Hematopoietic multipotent progenitor cell treated with erythropoietin and hydrocortisone succinate and interleukin-3 and kit ligand, for 6 days (in vitro differentiated cells): ENCODE measurements at places on chromosomes 3 and 15.

DNA sequence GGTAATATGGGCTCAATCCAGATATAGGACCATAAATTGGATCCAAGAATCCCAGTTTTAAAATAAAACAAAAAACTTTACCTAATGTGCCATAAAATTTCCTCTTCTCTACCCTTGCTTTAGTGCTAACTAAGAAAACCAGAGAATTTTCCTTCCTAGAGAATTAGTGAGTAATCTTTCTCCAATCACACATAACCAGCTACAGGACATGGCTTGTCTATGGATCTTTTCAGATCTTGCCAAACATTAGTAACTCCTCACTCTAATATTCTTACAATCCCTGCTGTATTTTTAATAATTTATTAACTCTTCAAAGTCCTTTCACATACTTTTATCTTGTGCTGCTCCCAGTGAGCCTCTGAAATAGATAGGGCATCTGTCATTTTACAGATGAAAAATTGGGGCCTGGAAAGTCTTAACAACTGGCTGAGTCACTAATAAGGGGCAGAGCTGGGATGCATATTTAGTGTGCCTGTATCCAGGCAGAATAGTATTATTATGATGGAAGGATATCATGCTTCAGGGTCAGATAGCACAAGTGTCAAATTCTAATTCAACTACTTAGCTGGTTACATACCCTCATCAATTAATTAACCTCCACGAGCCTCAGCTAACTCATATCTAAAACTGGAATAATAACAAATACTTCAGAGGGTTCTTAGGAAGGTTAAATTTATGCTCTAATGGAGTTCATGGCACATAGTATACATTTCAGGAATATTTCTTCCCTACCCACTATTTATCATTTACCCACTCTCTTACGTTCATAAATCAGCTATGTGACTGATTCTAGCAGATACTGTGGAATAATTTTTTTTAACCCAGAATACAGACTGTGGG, 5.6 kb downstream of the ZBED2 start:
- DNase-seq: no peak

DNA sequence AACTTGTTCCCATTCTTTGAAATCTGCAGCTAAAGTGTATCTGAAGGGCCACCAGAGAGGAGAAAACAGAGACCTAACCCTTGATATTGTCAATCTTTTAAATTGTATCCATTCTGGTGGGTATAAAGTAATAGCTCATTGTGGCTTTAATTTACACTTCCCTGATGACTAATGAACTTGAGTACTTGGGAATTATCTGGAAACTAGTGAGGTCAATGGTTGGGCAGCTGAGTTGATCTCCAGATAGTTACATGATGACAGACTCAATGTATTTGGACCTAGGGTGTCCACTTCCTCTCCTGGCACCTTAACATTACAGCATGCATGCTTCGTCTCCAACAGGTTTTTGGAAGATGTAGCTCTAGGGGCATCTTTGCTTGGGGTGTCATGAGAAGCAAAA, 195.2 kb downstream of the PDCD6IP start:
- no peak for DNase-seq

DNA sequence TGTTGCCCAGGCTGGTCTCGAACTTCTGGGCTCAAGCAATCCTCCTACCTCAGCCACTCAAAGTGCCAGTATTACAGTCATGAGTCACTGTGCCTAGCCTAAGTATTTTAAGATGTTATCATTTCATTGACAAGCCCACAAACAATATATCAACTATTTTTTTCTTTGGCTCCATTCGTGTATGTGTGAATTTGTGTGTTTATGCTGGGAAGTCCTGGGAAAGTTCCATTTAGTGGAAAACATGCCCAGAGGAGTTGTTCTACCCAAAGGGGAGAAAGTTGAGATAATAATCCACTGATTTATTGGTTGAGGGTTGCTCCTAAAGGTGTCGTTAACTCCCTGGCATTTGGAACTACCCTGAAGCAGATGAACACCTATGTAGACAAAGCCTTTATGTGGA, 58.8 kb downstream of the KIF9 start:
- DNase-seq: no peak

DNA sequence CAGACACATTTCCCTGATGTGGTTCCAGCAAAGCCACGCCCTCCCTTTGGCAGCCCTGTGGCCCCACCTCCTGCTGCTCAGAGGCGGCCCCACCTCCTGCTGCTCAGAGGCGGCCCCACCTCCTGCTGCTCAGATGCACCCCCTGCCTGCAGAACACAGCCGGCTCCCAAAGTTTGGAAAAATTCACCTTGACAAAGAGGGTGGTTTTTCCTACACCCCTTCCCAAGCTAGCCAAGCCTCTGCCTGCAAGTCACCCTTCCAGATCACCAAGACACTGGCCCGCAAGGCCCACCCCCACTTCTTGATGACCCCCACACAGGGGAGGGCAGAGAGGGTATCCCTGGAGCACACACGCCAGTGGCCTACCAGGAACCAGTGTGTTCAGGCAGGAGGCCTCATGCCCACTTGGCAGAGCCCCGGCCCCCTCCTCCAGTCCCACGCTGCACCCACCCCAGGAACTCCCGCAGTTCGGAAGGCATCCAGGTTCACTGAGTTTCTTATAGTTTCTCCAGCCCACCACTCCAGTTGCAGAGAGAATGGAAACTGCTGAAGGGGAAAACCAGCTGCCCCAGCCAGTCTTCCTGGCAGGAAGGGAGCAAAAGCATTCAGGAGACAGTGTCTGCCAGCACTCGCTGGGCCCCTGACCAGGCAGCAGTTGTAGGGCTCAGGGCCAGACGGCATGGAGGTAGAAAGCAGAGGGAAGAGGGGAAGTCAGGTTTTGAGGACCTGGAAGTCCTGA, 2.3 kb upstream of the HAPLN3 start:
- DNase-seq: peak; percentile 93

DNA sequence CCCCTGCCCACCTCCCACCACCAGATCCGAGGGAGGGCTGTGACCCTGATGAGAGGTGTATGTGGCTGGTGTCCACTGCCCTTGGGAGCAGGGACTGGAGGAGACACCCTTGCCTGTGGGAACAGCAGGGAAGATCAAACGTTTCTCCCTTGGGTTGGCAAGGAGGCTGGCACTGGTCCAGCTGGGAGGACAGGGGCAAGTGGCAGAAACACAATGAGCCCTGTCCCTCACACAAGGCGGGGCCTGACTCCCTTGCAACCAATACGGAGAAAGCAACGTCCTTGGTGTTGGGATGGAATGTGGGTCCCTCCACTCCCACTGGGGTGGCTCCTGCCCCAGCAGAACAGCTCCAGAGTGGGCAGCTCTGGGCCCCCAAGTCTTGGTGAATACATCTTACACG, 5.2 kb downstream of the HYAL2 start:
- no peak for DNase-seq

GRCh38 chr15:65638109-65638508, 16.4 kb downstream of the SLC24A1 start:
- no peak for DNase-seq

GRCh38 chr3:124217542-124217941, 225.6 kb upstream of the ROPN1 start:
- peak; percentile 88 for DNase-seq

- DNase-seq: no peak
These were observed 20.1 kb upstream of the FSTL1 start for GRCh38 chr3:120470870-120471269.
